RWPE2 (cell line): ENCODE measurements at places on chromosomes 11 and 22.

DNA sequence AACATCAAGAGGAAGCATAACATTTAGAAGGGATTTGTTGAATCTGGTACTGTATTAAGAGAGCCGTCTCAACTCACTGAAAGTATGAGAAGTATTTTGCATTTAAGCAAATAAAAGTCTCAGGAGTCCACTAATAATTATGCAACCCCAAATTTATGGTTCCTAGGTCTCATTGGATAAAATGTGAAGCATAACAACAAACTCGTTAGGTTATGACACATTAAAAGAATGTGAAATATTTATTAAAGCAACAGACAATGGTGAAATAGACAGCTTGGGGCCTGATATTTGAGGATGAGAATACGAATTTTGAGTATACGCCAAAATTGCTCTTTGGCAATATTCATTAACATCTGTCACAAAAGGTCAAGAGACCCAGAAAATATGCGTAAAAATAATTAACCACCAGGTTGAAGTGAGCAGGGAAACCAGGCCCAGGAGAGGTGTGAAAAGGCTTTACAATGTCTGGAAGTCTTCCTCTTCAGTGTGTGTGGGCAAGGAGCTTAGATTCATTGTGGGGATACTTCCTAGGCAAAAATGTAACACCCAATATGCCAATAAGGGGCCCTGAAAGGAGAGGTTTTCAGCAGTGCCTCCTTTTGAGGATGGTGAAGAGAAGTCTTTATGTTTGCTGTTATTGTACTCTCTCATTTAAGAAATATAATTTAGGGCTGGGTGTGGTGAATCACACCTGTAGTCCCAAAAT is 89.2 kb downstream of the FDX1 start:
- no peak for DNase-seq

DNA sequence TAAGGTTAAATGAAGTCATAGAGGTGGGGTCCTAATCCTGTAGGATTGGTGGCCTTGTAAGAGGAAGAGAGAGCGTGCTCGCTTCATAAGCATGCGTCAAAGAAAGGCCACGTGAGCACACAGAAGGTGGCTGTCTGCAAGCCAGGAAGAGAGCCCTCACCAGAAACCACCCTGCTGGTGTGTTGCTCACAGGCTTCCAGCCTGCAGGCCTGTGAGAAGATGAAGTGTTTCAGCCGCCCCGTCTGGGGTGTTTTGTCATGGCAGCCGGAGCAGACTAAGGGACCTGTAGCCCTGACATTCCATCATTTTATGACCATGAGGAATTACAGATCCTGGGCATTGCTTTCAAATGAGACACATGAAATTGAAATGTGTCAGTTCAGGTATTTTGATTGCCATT is 32.4 kb downstream of the AP2A2 start:
- DNase-seq, result no peak

GRCh38 chr11:16780146-16780545 is 41.7 kb downstream of the C11orf58 start:
- DNase-seq, result no peak

DNA sequence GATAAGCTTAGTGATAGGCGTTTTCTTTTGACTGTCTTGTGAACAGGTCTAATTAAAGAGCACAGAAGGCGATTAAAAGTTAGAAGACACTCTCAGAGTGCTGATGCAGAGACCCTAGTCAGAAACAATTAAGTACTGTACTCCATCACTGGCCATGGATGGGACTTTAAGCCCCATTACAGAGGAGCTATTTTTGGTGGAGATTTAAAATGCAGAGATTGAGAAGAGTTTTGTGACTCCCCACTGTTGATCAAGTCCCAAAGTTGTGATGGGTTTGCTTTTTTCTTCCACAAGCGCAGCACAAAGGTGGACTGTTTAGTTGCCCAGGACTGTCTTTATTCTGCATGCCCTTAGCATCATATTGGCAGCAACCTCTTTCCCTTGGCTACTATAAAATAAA is 978 bp downstream of the LUZP2 start:
- DNase-seq, result no peak

- DNase-seq, result no peak
Measured at GRCh38 chr11:110028921-110029320, 64.3 kb upstream of the ZC3H12C start.

GRCh38 chr11:117313828-117314768 is 2.0 kb downstream of the BACE1 start:
- DNase-seq, result no peak

GRCh38 chr22:23403720-23404688 is 176.1 kb downstream of the IGLL1 start:
- no peak for DNase-seq

GRCh38 chr22:31821572-31821971 is 67.8 kb downstream of the DEPDC5 start:
- no peak for DNase-seq

- no peak for DNase-seq
Measured at GRCh38 chr11:134753771-134754520, 341.9 kb upstream of the B3GAT1 start.

DNA sequence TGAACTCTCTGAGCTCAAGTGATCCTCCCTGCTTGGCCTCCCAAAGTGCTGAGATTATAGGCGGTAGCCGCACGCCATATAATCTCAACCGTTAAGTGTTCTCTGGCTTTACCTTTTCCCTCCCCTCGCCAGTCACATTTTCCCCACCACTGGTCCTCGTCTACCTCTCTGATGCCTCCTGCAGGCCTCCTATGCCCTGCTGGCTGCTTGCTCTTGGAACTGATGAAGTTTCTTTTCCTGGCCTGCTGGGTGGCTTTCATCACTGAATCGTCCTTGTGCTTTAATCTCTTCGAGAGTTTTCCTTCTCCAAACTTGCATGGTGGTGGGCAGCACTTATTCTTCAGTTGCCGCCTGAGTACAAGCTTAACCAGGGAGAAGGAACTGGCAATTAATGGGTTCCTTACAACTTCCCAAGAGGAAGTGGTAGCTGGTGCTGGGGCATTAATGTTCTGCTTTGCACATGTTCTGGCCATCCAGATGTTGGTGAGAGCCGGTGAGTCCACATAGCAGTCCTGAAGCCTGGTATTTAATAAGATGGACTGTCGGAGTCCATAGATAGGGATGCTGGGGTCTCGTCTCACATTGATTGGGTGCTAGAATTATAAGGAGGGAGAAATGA is 1.3 kb downstream of the C22orf31 start:
- no peak for DNase-seq

DNA sequence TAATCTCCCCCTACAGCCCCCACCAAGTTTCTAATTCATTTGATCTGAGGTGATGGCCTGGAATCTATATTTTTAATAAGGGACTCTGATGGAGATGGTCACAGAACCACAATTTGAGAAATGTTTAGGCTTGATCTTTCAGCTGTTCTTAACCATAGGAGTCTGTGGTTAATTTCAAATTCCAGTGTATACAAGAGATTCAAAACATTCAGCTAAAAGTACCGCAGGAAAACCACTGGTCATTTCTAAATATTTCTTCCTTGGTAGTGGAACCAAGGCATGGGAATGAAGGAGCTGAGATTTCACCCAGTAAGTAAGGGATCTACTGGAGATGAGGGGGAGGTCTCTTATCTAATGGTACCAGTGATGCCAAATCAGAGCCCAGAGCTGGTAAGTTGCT is 18.3 kb upstream of the GALNT18 start:
- no peak for DNase-seq

DNA sequence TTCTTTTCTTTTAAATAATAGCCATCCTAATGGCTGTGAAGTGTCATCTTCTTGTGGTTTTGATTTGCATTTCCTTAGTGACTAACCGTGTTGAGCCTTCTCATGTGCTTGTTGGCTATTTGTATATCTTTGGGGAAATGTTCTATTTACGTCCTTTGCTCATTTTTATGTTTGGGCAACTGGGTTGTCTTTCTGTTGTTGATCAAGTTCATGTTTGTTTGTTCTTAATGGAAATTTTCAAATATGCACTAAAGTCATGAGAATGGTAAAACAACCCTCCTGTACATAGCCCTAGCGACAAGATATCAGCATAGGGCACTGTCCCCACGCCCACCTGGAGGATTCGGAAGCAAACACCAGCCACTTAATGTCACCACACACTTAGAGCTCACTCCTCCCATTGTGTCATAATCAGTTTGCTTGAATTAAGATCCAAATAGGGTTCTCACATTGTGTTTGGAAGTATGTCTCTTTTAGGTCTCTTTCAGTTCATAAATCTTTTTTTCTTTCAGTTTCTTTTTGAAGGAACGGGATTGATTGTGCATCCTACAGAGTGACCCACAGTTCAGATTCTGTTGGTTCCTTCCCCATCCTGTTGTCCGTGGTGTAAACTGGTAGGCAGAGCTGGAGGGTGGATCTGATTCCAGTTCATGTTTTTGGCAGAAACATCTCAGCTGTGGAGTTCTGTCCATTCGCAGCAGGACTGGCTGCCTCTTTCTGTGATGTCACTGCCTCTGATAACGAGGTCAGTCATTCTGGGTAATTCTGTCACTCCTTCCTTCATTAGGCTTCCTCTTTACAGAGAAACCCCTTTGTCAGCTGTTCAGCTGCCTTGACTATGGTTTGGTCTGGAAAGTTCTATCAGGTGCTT is 26.4 kb upstream of the ADORA2A start:
- DNase-seq, result no peak

DNA sequence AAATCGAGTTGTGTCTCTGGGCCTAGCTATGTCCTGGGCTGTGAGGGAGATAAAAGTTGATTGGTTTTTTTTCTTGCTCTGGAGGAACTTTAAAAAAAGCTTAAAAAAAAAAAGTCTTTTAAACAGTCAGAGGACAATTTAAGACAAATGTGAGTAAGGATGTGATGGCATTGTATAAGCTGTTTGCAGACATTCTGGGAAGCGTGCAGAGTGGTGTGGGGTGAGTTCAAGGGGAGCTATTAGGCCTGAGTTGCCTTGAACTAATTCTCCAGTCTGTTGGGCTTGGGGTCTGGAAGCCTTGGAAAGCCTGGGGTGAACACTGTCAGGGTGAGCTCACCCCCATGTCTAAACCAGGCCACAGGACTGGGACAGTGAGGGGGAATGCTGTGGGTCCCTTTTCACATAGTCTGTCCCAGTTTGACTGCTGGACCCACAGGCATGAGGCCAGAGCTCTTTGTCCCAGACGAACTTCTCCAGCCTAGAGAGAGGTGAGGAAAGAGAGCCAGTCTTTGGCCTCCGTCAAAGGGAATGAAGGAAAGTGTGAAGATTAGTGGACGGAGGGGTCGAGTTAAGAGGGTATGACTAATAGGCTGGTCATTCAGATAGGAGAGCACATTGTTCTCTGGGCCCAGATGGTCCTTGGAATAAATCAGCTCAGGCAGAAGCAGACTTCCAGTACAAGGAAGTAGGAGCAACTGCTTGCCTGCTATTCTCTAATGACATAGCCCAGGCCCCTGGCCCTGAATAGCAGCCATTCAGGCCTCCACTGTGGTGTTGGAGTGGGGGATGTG is 76.4 kb upstream of the NNMT start:
- no peak for DNase-seq

DNA sequence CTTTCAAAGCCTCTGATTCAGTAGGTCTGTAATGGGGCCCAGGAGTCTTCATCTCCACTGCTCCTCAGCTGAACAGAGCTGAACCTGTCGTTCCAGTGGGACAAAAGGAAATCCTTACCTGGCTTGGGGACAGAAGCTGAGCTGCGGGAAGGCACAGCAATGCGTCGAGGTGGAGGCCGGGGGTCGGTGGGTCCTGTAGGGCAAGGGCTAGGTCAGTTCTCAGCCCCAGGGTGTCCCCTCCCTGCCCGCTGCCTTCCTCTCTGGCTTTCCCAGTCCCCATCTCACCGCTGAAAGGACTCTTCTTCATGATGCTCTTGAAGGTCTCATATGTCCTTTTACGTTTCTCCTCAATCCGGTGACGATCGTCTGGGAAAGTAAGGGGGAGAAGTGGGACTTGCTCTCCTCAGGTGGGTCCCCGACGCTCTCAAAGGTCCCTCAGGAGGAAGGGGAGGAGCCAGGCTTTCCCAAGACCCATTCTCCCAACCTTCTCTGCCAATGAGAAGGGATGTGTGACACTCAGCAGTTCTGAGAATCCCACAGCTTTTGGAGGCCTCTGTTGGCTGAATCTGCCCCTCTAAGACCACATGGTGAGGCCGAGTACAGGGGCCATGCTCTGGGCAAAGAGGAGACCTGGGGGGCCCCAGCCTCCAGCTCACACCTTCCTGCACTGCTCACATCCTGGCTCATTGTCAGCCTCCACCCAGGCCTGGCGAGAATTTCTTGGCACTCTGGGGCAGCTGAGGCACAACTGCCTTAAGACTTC is 7.0 kb downstream of the RELA start:
- no peak for DNase-seq

GRCh38 chr22:39449708-39450107 is 7.1 kb upstream of the MGAT3 start:
- no peak for DNase-seq

- DNase-seq, result no peak
Measured at GRCh38 chr11:19558189-19558986, 154.2 kb upstream of the NAV2 start.

GRCh38 chr11:84890676-84891075 is 736.5 kb downstream of the DLG2 start:
- no peak for DNase-seq

DNA sequence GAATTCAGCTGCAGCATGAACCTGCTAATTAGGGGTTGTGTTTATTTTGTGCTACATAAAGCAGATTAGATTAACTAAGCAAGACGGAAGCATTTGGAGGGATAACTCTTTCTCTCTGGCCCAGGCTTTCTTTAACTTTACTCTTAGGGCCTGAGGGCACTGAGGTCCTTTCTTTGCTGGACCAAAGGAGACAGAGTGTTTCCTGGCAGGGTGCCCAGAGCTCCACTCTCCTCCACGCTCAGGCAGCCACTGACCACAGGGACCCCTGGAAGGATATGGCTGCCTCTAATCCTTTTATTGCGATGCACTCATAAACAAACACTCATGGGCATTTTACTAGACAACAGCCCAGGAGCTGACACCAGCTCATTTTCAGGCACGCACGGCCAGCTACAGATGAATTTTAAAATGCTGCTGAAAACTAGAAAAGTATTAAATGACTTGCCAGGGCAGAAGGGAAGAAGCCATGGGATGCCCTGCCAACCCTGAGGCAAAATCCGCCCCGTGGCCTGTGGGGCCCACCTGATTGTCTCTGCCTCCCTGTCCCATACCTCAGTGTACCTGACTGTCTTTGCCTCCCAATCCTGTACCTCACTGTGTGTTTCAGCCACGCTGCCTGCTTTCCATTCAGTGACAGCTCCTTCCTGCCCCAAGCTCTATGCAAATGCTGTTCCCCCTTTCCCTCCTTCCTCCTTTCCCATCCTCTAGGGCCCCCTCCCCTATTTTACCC is 192.6 kb upstream of the NAV2 start:
- no peak for DNase-seq
